ENCODE measurements at places on chromosomes 2 and 18. TPM values are rescaled to one million over a fixed set of nuclear protein-coding genes. Genes with fewer than 3 reads are reported as not detected.

The CIB4 gene
- total RNA-seq = not detected

The PCARE gene
- not detected for total RNA-seq

The PLA2R1 gene
- 2.2 TPM for total RNA-seq

The TUBA3E gene
- not detected for total RNA-seq

The CCDC85A gene
- not detected for total RNA-seq

Data from H1 (cell line).